ENCODE measurements at places on chromosomes 13 and 19.

GRCh38 chr13:110450941-110451730 lies 110.4 kb downstream of the RAB20 start:
- no peak for DNase-seq

DNA sequence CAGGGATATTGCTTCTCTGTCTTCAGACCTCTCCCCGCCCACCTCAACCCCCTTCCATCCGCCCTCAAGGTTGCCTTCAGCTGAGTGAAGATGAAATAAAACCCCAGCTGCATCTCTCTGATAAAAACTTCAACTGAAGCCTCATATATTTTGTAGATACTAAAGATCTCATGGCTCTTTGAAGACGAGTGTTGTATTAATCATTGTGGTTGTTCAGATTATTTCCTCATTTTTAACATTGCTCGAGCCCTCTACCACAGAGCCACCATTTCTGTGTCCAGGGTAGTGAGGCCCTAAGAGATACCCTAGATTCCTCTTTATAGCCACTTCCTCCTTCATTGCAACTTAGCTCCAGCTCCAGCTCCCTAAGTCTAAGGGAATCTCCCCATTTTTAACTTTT lies 312.8 kb upstream of the ZNF507 start:
- no peak for DNase-seq

DNA sequence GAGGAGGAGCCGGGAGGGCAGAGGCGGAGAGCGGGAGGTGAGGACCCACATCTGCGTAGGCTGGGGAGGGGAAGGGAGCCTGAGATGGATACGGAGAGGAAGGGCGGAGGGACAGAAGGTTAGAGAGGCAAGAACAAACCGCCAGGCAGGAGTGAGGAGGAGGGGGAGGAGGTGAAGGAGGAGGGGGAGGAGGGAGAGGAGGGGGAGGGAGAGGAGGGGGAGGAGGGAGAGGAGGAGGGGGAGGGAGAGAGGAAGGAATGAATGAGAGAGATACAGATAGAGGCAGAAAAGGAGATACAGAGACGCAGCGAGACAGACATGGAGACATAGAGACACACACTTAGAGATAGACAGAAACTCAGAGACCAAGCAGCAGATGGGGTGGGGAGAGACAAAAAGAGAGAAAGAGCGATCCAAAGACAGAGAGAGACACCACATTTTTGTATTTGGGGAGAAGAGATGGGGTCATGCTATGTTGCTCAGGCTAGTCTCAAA lies 782 bp upstream of the CA11 start:
- DNase-seq = no peak

GRCh38 chr19:3766520-3766919 lies 4.0 kb downstream of the MRPL54 start:
- no peak for DNase-seq

DNA sequence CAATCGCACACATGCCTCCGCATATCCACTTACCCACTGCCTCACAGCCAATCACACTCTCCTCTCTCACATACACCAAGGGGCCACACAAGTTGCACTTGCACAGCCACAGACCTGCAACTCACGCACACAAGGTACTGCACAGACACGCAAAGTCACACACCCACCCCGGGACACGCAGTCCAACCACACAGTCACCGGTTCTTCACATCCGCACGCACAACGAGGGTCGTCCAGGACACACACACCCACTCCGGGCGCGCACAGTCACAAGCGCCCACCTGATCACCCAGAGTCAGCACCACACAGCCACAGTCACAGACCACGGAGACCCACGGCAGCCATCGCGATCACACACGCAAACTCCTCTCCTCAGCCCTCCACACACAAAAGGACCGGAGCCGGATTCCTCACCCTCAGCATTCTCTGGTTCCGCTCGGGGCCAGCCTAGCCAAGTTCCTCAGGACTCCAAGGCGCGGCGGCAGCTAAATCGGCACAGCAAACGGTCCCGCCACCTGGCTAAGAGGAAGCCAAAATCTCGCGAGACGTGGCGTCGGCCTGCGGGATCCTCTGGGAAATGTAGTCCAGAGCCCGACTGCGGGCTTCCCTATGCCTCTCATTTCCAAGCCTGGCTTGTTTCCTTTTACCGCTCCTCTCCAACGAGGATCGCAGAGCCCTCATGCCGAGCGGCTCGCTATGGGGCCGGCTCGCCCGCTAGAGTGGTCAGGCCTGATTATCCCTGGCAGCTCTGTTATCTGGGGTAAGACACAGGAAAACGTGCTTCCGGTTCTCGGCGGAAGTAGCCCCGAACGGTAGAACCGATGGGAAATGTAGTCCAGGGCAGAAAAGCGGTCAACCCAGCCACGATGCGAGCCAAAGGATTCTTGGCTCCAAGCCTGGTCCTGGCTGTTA lies at the start of gene ZNF850:
Gene ZNF850 (minus strand): TSS at position 497 of the 912 bp plus-strand sequence. CDS start 10,201 bp downstream, outside the sequence.
- peak; percentile 97 for DNase-seq

- DNase-seq = no peak
These were observed 67.3 kb upstream of the MED4 start for GRCh38 chr13:48162217-48162616.

Data from anterior cingulate cortex (tissue), 58 donors.